ENCODE measurements at places on chromosomes 11 and 22.

DNA sequence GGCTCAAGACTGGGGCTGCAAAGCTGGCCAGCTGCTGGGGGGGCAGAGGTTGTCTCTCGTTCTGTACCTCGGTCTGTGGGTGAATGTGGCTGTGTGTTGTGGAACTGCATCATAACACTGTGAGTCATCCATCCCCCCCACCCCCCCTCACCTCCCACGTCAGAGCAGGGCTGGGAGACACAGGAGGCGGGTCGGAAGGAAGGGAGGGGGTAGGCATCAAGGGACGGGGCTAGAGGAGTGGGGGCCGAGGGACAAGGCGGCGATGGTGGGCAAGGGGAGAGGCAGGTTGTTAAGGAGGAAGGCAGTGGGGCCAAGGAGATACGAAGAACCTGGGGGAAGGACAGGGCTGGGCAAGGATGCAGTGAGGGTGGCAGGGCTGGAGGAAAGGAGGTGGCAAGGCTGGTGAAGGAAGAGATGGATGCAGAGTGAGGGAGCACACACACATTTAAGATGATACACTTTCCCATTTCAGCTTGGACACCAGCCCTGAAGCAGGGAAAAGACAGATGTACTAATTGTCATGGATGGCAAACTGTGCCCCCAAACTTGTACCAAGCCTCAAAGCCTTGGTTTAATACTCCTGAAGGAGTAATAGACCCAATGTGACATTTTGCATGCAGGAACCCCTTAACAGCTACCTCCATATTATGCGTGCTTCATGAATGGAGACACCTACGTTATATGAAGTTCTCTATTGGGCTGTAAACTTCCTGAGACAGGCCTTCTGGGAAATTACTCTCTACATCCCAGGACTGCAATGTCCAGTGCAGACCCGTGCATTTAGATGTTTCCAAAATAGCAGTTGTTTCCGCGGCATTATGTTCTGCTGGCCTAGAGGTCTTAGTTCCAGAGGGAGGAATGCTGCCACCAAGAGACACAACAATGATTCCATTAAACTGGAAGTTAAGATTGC is at the start of gene YPEL4:
Gene YPEL4, minus strand, starts transcription at position 87 of the 913 bp plus-strand sequence. CDS start 2,805 bp downstream, outside the sequence.
- peaks cover 35% of the 10 kb centered on the region for H3K27me3 ChIP-seq
- H3K27ac ChIP-seq, result no peak within 1 kb of the TSS
- peaks cover 47% of the 10 kb centered on the region for H3K4me1 ChIP-seq
- peak within 1 kb of the TSS; percentile 56 for H3K4me3 ChIP-seq

GRCh38 chr11:128457874-128458273 is 129.5 kb downstream of the ETS1 start:
- no peak for DNase-seq
- H3K36me3 ChIP-seq, result peaks cover 40% of the 10 kb centered on the region
- peaks cover 51% of the 10 kb centered on the region for H3K4me1 ChIP-seq
- H3K4me3 ChIP-seq, result no peak overlapping the region

- DNase-seq, result no peak
- H3K27me3 ChIP-seq, result no peaks in the 10 kb centered on the region
- H3K4me3 ChIP-seq, result no peak overlapping the region
- no peaks in the 10 kb centered on the region for H3K4me1 ChIP-seq
- no peaks in the 10 kb centered on the region for H3K36me3 ChIP-seq
These were observed 47.2 kb downstream of the MOB2 start for GRCh38 chr11:1439341-1439740.

- H3K4me1 ChIP-seq, result no peaks in the 10 kb centered on the region
- H3K4me3 ChIP-seq, result no peak overlapping the region
- no peaks in the 10 kb centered on the region for H3K27me3 ChIP-seq
- no peak for DNase-seq
These were observed 34.1 kb downstream of the GNAZ start for GRCh38 chr22:23104187-23104971.
